AG10803 (cell line): ENCODE measurements at places on chromosomes 6 and 20.

DNA sequence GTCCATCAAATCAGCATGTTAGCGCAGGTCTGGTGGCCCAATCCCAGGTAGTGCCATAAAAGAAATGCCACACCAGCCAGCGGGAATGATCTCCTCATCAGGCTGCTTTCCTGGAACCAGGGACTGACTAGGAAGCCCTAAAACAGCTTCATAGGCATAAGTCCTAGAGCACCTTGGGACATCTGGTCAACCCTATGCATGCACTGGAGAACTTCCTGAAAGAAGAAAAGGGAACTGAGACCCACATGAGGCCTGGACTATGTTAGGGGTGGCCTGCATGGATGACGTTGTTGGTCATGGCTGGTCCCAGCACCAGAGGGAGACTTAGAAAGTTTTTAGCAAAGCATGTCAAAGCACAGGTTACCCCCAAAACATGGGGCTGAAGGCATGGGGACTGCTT is 7.6 kb upstream of the KCNK16 start:
- no peak for DNase-seq

- peak; percentile 80 for DNase-seq
Observed at GRCh38 chr20:21315138-21315537, 12.0 kb downstream of the XRN2 start.

- DNase-seq: no peak
Observed at GRCh38 chr6:41519305-41519744, 26.9 kb upstream of the FOXP4 start.

DNA sequence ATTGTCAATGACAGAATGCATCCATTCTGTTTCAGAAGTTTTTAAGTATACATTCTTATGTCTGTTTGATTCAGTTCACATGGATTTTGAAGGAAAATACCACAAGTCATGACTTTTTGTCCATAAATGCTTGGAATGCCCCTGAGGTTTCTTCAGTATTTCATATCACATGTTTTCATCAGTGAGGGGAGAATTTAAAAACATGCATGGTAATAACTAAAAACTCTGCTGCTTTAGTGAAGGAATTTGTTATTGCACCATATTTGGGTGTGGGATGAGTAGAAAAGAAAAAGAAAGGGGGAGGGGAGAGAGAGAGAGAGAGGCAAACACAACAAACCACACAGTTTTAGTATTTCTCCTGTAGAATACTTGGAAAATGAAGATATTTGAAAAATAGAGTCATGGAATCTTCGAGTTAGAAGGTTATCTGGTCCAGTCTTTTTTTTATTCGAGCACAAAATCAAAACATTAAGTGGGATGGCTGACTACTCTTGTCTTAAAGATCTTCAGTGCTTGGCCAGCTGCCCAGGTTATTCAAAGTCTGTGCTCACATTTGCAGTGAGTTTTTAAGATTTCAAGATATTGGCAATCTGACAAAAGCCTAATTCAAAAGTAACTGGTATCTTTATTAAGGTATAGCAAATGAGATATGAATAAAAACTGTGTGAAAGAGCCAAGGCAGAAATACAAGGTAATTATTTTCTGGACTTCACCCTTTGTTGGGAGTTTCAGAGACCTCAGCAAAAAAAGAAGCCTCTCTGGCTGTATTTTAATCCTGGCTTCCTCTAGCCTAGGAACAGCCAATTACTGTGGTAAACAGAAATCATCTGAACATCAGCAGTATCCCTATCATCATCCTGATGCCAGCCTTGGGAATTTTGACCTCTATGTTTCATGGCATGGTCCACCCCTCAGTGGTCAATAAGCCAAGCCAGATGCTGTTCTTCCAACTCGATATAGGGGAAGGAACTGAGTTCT is 687.9 kb upstream of the CITED2 start:
- DNase-seq: peak; percentile 99

GRCh38 chr20:51579137-51579536 is 36.6 kb upstream of the NFATC2 start:
- peak; percentile 53 for DNase-seq

- DNase-seq: no peak
Observed at GRCh38 chr6:33592595-33593413, 12.7 kb upstream of the BAK1 start.

- no peak for DNase-seq
Observed at GRCh38 chr6:68229566-68229965, 405.5 kb upstream of the ADGRB3 start.

- DNase-seq: no peak
Observed at GRCh38 chr6:38987503-38987902, 61.1 kb upstream of the GLP1R start.

- DNase-seq: no peak
Observed at GRCh38 chr6:134077301-134077700, 24.9 kb upstream of the SLC2A12 start.

GRCh38 chr20:6152777-6153176 is 29.9 kb upstream of the FERMT1 start:
- no peak for DNase-seq

DNA sequence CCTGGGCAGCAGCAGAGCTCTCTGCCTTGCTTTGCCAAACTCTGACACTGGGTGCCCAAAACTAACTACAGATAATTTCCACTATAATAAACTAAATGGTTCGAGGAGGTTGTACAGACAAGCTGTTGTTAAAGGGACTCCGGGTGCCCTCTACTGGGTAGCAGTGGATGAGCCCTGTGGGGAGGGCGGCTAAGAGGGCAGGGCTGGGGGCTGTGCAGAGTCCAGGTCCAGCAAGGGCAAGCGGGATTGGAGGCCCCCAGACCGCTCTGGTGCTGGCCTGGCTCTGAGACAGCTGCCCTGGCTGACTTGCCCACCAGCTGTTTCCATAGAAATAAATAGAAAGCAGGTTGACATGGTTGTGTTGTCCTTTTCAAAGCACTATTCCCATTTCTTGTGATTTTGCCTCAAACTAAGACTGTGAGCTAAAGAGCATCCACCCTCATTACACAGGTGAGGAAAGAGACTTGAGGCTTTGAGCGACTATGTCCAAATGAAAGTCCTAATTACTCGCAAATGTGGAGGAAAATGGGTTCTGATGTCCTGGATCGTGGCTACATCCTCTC is 167.6 kb upstream of the CST7 start:
- peak; percentile 39 for DNase-seq

- DNase-seq: no peak
Observed at GRCh38 chr6:11226005-11226404, 6.5 kb downstream of the NEDD9 start.

- DNase-seq: peak; percentile 97
Observed at GRCh38 chr6:1821513-1822183, 211.9 kb downstream of the FOXC1 start.

DNA sequence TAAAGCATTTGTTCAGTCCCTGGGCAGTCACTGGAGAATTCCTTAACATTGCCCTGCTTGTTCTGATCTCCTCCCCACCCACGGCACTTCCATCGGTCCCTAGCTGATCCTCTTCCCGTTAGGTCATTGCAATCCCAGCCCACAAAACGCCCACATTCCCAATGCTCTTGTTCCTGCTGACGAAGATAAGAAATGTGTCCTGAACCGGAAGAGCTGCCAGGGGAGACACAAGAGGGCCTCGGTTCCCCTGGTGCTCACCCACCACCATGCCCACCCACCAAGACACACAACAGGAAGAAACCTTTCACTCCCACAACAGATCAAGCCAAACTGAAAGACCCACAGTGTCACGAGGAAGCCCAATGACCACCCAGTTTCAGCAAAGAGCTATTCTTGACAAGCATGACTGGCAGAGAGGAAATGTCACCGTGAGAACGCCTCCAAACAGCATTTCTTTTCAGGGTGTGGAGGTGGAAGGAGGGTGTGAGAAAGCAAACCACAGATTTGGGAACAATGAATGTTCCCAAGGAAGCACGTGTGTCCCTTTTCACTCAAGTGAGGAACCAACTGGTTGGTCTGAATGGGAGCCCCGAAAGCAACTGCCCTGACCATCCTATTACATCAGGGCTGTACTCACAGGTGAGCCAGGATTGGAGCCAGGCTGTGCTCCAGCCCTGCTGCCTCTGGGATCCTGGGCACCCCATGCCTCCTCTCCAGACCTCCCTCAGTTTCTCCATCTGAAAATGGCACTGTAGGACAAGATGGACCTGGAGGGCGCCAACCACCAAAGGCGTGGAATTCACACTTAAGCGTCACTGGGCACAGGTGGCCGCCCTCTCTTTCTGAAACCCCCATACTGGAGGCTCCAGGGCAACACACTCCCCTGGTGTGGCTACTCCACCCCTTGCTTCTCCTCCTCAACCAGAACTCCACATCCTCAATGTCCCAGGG is 97.5 kb downstream of the ZMYND8 start:
- peak; percentile 34 for DNase-seq

DNA sequence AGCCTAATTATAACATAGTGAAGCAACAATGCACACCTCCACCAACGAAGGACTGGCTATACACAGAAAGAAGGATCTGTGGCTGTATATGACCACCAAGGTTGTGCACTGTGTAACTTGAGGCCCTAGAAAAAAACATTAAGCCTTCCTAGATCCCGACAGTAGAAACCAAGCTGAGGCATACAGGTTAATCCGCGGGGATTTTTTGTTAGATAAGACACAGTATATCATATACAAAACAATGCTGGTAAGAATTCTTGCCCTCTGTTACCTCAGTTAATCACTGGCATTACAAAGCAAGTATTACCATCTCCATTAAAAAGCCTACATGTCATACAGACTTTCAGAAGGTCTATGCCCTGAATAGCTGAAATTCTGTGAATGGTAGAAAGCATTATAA is 228.8 kb downstream of the TBC1D32 start:
- DNase-seq: no peak

GRCh38 chr6:11586536-11586935 is 49.0 kb downstream of the TMEM170B start:
- DNase-seq: peak; percentile 98

DNA sequence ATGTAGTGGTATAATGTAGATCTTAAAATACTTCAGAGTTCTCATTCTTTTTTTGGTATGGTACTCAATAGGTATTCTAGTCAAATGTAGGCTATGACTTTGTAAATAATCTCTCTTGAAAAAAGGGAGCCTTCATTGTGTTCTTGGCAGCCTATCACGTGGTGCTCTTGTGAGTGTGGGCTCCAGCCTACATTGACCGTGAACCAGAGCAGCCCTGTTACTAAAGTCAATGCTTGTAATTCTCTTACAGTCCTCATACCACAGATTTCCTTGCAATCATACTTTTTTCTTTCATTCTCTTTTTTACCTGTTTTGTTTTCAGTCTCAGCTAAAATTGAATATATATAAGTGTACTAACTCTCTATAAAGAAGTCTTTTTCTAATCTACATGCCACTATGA is 31.1 kb downstream of the ARID1B start:
- DNase-seq: peak; percentile 34

- no peak for DNase-seq
Observed at GRCh38 chr6:73699676-73700459, 3.9 kb downstream of the CD109 start.

DNA sequence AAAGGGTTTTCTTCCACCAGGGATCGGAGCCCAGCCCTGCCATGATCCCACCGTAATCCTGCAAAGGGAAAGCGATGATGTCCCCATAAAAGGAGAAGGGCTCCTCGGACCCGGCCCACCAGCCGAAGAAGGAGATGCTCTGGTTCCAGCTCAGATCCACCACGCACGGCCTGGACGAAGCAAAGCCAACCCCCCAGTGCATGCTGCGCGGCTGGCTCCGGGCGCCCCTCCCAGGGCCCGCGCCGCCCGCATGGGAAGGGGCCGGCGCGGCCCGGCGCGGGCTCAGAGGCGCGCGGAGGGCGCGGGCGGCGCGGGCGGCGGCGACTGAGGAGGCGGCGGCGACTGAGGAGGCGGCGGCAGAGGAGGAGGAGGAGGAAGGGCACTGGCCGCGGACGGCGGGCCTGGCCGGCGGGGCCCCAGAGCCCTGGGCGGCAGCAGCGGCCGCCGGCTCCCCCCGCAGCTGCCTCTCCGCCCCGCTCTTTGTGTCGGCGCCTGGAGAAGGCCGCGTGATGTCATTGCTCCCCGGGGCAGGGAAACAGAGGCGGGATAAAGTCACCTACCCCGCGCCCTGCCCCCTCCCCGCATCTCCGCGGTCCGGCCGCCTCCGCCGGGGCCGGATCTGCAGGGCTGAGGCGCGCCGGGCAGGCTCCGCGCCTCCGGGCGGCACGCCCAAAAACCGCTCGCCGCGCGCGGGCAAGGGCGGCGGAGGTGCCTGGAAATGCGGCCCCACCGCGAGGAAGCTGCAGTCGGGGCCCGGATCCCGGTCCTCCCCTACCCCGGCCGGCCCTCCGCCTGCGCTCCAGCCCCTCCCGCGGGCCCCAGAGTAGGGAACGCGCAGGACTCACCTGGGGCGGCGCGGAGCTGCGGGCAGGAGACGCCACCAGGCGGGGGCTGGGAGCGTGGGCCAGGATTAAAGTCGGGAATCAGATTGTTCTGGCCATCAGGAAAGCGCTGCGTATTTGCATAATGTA is at the start of gene FAXC:
Gene FAXC (minus strand): TSS at position 504 of the 971 bp plus-strand sequence. CDS start 302 bp downstream, at position 202.
- peak; percentile 3 for DNase-seq

DNA sequence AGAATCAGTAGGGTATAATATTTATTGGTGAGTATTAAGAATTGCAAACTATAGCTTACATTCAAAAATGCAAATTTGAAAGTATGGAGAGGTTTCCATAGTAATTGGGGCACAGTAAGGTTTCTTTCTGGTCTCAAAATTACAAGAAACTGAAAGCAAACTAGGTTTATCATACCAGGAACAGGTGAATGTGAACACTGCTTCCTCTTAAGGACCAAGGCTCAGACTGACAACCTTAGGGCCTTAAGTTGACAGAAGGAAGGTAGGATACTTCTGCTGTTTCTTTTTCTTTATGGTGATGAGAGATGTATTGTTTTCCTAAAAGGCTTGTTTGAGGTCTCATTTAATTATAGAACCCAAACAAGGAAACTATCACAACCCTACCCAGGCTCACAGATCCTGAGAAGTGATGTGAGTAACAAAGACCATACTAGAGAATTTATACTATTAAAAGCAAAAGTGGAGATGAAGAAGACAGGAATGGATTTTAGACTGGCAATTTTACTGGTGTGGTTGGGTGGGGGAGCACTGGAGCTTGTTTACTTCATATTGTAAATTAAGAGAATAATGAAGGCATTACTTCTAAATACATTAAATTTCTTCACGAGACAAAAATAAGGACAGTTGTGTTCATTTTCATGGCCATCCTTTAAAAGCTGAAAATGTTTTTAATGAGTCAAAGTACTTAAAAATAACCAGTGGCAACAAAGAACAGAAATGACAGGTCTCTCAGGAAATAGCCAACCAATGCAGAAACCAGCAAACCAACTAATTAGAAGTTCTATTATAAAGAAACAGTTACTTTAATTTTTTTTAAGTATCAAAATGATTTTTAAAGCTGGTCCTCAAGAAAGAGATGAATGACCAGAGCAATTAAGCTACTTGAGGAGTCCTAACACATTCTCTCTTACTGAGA is 21.3 kb downstream of the STAU1 start:
- no peak for DNase-seq

GRCh38 chr6:163943607-163944385 is 529.3 kb downstream of the QKI start:
- DNase-seq: peak; percentile 3
